Fibroblast of the aortic adventitia (primary cell): ENCODE measurements at places on chromosomes 12 and 14. TPM values are rescaled to one million over a fixed set of nuclear protein-coding genes. Genes with fewer than 3 reads are reported as not detected.
A peak's percentile ranks its signal among the peaks of the same experiment; 100 is the strongest.

DNA sequence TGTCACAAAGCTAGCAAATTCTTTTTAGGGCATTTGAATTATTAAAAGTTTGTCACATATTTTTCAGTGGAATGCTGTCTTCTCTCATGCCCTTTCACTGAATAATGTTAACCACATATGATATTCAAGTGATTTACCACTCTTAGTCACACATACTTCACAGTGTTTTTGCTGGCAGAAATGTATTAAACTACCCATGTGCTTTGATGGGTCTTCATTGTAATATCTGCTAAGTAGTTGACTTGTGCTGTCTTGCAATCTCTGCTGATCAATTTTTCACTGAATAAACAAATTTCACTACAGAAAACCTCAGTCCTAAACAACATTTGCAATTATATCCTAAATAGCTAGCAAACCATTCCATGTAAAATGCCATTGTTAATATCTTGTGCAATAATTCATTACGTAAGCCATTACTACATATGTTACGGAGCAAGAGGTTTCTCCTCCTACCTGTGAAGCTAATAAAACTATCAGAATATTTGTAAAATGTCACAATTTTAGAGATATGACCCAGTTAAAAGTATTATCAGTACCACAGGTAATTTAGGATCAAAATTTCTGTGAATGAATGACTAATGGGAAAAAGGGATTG is 64.6 kb upstream of the LMO3 start:
- peak; percentile 28 for DNase-seq

DNA sequence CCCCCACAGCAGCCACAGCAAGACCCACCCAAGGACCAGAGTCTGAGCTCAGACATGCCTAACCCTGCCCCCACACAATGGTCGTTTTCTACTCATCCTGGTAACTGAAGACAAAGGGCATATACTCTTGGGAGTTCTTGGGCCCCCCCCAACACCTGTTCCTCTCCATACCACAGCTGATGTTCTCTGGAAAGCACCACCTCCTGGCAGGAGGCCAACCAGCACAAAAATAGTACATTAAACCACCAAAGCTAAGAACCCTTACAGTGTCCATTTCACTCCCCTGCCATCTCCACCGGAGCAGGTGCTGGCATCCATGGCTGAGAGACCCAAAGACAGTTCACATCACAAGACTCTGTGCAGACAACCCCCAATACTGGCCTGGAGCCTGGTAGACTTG is 80.6 kb upstream of the DAAM1 start:
- no peak for DNase-seq

DNA sequence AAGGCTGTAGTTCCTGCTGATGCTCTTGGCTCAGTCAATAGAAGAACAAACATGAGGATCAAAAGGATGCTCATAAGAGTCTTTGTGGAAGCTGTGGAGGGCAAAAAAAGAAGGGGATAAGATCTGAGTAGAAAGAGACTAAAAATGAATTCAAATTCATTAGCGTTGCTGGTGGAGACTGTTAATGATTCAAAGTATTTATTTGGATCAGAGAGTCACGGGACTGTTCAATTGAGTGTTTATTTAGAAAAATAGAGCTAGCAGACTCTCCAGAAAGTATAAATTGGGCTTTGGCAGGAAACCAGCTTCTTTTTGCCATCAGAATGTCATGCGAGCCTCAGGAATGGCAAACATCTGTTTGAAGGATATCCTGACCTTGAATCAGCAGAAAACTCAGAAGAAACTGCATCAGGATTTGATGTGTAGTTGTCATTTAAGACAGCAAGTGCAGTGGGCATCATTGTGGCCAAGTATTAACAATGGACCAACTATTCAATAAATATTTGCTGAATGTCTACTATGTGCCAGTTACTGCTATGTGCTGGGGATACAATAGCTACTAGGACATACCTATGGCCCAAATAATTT is 126.4 kb downstream of the TBC1D30 start:
- DNase-seq, result no peak

- peak; percentile 0 for DNase-seq
Measured at GRCh38 chr12:82182601-82183190, 175.5 kb downstream of the CCDC59 start.

GRCh38 chr12:127293507-127294310 is 973.3 kb upstream of the TMEM132C start:
- DNase-seq, result peak; percentile 66

DNA sequence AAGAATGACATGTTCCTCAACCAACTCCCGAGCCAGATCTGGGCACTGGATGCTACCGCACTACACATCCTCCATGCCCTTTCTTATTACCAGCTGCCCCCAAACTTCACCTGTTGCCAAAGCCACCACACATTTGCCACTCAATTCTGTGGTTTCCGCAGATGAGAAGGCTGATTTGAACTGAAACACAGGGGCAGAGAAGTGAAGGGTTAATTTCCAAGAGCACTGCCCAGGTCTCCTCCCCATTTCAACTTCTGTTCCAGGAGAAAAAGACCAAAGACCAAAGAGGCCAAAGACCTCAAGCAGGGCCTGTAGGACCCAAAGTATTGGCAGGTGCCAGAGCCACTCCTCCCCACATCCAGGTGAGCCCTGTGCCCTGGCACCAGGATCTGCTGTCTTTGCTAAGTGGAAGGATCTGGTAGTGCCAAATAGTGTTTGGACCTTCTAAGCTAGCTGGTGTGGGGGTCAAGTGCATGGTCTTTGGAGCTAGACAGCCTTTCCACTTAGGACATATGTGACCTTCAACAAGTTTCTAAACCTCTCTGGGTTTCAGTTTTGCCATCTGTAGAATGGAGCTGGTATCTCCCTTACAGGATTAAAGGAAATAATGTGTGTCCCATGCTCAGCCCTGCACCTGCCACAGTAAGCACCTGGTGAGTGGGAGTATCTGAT is 8.0 kb downstream of the DHRS1 start:
- no peak for DNase-seq

DNA sequence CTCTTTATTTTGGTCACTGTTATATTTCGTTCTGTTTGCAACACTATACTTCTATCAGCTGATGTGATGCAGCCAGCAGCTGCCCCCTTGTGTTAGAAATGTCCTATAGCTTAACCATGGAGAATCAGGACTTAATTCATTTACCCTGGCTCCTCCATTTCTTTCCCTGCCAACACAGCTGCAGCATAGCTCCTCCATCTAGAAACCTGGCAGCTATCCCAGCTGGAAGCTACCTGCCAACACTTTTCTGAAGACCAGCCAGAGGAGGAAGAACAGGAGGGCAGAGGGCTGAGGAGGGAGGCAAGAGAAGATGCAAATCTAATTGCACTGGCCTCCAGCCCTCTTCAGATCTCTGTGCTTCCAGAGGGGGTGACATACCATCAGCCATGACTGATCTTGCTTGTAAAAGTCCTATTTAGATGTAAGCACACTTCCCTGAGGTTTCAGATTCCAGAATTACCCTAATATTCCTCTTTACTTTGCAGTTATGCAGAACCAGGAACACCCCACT is 156.8 kb upstream of the TMEM260 start:
- DNase-seq, result peak; percentile 92

GRCh38 chr12:14239935-14240872 is 125.3 kb upstream of the ATF7IP start:
- no peak for DNase-seq

- peak; percentile 4 for DNase-seq
Measured at GRCh38 chr12:82415402-82415801, 57.1 kb downstream of the METTL25 start.

- peak; percentile 58 for DNase-seq
Measured at GRCh38 chr12:104802208-104802607, 155.9 kb downstream of the SLC41A2 start.

DNA sequence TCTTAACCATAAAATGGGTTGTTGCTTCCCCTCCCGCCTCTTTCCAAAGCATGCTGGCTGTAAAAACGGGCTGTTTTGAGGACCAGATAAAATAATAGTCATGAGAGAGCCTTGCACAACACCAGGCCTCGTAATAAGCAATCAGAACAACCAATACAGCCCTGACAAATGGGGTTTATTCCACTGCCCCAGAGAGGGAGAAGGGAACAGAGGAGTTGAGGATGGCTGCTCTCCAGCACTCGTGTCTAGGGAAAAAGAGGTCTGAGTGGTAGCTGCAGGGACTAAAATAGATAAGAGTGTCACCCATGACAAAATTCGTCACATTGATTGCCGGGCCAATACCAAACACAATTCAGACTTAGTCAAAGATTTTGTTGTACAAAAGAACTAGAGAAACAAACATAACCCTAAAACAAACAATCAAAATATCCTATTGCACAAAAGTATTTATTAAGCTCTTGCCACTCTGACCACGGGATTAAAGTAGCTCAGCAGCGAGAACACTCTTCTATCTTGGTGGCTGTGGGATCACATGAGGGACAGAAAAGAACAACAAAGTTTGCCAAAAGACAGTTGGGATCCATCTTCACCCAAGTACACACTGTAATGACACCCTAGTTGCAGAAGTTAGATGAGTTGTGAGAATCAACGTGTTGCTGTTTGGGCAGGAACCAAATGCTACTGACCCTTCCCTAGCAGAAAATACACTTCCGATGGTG is 188.0 kb downstream of the FOXN3 start:
- DNase-seq, result no peak

GRCh38 chr12:94198872-94199271 is 50.5 kb downstream of the PLXNC1 start:
- no peak for DNase-seq

GRCh38 chr14:67523764-67524633 is 9.1 kb upstream of the PLEKHH1 start:
- no peak for DNase-seq

The TAMALIN gene
- 7.3 TPM in 2 replicates for total RNA-seq

The CLEC1B gene
- not detected in 2 replicates for total RNA-seq

The CKB gene
- total RNA-seq, result 17.6 and 29.3 TPM in 2 replicates

The KRT5 gene
- not detected in 2 replicates for total RNA-seq

The COPZ1 gene
- 59.7 and 139 TPM in 2 replicates for total RNA-seq

The KRT7 gene
- 1.4 and 20.0 TPM in 2 replicates for total RNA-seq

The NTN4 gene
- total RNA-seq, result 8.7 and 71.8 TPM in 2 replicates

The GPRC5D gene
- total RNA-seq, result not detected in 2 replicates

The C3AR1 gene
- 0.18 TPM in 1 of 2 replicates, not detected in the other for total RNA-seq

The LALBA gene
- not detected in 2 replicates for total RNA-seq

The AQP5 gene
- total RNA-seq, result 0.72 and 2.4 TPM in 2 replicates
